ENCODE measurements at places on chromosomes 1 and 21.

GRCh38 chr1:163774401-163774945, 452.7 kb downstream of the NUF2 start:
- no peak for DNase-seq

- DNase-seq: no peak
These were observed 12.7 kb upstream of the LYPLAL1 start for GRCh38 chr1:219160967-219161366.

DNA sequence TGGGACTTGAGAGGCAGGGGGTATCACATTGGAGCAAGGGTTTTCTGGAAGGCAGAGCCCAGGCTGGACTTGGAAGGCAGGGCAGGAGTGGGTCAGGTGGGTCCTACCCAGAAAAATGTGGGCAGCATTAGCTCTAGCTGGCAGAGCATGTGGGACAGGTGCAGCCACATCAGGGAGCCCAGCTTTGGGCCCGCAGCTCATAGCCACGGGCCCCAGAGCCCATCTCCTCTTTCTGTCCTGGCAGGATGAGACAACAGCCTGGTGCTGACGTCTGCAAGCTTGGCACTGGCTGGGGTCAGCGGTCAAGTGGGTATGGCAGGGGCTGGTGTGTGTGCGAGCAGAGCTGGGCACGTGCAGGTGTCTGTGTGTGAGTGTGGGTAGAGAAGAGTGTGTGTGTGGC, 154.7 kb downstream of the GRIK3 start:
- no peak for DNase-seq

DNA sequence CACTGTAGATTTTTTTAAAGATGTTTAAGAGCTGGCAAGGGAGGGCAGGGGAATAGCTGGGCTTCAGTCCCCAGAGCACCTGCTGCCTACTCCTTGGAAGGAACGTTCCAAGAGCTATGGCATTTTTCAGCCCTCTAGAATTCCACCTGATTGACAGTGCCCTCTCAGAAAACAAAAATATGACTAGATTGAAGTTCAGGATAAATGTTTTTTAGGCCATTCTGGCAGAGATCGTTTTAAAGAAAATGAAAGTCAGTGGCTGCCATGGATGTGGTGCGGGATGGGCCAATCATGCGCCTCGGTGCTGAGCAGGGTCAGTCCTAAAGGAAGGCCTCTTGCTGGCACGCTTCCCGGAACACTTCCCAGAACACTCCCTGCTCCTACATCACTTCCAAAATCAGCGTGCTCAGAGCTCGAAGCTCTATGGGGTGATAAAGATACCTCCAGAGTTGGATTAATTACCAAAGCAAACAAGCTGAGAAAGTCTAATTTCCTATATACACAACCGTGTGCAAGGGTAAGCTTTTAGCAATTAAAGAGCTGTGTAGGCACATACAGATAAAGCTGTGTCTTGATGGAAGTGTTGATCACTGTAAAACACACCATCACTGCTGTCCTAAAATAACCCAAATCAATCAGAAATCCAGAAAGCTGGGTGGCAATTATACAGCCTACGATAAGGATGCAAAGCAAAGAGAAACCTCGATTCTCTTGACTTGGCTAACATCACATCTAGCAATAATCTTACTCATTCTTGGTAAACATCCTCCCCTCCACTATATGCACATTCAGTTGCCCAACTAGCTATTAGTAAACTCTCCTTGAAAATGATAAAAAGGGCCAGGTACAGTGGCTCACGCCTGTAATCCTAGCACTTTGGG, 34.6 kb downstream of the TGFBR3 start:
- no peak for DNase-seq

DNA sequence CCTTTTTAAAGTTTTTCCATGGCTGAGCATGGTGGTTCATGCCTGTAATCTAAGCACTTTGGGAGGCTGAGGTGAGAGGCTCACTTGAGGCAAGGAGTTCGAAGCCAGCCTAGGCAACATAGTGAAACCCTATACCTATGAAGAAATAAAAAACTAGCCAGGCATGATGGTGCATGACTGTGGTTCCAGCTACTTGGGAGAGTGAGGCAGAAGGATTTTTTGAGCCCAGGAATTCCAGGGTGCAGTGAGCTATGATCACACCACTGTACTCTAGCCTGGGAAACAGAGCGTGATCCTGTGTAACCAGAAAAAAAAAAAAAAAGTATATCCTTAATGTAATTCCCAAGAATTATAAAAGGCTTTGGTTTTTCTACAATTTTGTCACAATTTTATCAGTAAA, 17.4 kb downstream of the DEPDC1 start:
- DNase-seq: no peak

DNA sequence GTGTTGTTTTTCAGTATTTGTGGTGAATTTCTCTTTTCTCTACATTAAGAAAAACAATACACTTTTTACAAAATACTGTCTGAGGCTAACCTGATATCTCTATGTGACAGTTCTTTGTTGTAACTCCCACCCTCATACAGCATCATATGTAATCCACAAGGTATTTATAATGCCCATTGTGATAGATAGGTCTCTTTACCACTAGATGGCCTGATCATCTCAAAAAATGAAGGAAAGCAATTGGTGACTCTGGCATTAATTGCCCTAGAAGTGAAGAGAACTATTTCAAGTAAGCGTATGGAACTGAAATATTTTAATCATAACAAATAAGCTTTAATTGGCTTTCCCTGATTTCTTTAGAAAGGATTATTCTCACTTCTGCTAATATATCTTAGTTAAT, 36.2 kb upstream of the HFM1 start:
- peak; percentile 36 for DNase-seq

DNA sequence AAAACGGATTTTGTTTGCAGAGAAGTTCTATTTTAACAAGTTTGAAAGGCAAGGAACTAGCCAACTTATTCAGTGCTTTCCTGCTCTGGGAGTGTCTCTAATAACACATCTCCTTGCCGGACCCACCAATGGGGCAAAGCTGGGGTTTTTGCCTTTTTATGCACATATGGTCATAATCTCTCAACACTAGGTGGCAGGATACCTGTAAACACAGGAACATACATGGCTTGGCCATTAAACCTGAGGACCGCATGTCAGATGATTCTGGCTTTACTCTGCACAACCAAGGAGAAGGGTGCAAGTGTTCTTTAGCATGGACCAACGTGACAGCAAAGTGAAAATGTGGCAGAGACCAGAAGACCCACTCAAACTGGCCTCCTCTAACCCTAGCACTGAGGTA, 4.9 kb downstream of the TMEM9 start:
- DNase-seq: peak; percentile 61

- DNase-seq: peak; percentile 53
These were observed at the start of gene KCNQ4 for GRCh38 chr1:40783001-40783905. TSS of gene KCNQ4 (plus strand) at chr1:40783787. CDS start at chr1:40784094, 307 bp downstream.

GRCh38 chr1:117268535-117269455, 58.1 kb upstream of the VTCN1 start:
- no peak for DNase-seq

GRCh38 chr1:192235127-192235526, 76.9 kb downstream of the RGS18 start:
- DNase-seq: no peak

- peak; percentile 6 for DNase-seq
These were observed 2.6 kb downstream of the PRDM2 start for GRCh38 chr1:13702425-13703127.

- DNase-seq: no peak
These were observed 389.2 kb downstream of the PLPP3 start for GRCh38 chr1:56189946-56190805.

- DNase-seq: no peak
These were observed 369.6 kb upstream of the USP24 start for GRCh38 chr1:55584526-55585401.

GRCh38 chr1:115291741-115292140, 46.3 kb downstream of the NGF start:
- DNase-seq: no peak

DNA sequence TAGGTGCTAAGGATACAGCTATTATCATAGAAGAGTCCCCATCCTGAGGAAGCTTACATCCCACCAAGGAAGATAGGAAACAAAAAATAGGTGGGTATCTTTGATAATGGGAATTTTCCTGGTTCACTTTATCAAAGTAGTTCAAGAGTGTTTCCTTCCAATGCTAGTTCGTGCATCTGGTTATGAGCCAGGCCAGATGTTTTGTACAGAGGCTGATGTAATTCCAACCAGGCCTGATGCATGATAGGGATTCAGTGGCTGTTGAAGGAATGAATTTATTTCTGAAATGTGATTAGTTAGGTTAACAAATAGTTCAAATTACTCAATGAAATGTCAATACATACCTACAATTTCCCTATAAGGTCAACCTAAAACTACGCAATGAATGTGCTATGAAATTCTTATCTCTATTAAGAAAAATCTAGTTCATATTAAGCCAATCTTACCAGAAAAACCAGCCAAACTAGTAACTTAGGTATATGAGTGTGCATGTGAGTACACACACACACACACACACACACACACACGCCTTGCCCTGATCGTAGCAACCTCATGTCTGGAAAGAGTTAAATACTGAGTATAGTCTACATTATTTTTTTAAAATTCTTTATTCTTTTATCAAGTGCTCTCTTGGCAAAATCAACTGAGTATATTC, 9.5 kb upstream of the ZBTB18 start:
- no peak for DNase-seq

DNA sequence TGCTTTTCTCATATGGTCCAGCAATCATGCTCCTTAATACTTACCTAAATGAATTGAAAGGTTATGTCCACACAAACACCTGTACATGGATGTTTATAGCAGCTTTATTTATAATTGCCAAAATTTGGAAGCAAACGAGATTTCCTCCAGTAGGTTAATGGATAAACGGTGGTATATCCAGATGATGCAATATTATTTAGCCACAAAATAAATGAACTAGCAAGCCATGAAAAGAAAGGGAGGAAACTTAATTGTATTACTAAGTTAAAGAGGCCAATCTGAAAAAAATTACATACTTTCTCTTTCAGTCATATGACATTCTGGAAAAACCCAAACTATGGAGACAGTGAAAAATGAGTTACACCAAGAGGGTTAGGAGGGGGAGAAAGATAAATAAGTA, 76.3 kb upstream of the LRRC7 start:
- DNase-seq: no peak

- DNase-seq: no peak
These were observed 132.3 kb downstream of the TOMM20 start for GRCh38 chr1:234996245-234996757.

- no peak for DNase-seq
These were observed 287.8 kb upstream of the RGS18 start for GRCh38 chr1:191870490-191870889.

- no peak for DNase-seq
These were observed 47.0 kb upstream of the COL6A1 start for GRCh38 chr21:45934554-45934953.

GRCh38 chr1:219581344-219581743, 31.6 kb downstream of the ZC3H11B start:
- no peak for DNase-seq

- DNase-seq: no peak
These were observed 4.0 kb upstream of the DMRTA2 start for GRCh38 chr1:50427086-50427817.

- DNase-seq: no peak
These were observed 89.5 kb downstream of the ZC3H11B start for GRCh38 chr1:219523411-219523810.

- no peak for DNase-seq
These were observed 1.4 kb downstream of the LAD1 start for GRCh38 chr1:201397675-201398074.

- DNase-seq: no peak
These were observed 115.1 kb downstream of the ETS2 start for GRCh38 chr21:38920631-38921398.

GRCh38 chr1:39573736-39574624, 2.6 kb downstream of the PABPC4 start:
- DNase-seq: peak; percentile 18

DNA sequence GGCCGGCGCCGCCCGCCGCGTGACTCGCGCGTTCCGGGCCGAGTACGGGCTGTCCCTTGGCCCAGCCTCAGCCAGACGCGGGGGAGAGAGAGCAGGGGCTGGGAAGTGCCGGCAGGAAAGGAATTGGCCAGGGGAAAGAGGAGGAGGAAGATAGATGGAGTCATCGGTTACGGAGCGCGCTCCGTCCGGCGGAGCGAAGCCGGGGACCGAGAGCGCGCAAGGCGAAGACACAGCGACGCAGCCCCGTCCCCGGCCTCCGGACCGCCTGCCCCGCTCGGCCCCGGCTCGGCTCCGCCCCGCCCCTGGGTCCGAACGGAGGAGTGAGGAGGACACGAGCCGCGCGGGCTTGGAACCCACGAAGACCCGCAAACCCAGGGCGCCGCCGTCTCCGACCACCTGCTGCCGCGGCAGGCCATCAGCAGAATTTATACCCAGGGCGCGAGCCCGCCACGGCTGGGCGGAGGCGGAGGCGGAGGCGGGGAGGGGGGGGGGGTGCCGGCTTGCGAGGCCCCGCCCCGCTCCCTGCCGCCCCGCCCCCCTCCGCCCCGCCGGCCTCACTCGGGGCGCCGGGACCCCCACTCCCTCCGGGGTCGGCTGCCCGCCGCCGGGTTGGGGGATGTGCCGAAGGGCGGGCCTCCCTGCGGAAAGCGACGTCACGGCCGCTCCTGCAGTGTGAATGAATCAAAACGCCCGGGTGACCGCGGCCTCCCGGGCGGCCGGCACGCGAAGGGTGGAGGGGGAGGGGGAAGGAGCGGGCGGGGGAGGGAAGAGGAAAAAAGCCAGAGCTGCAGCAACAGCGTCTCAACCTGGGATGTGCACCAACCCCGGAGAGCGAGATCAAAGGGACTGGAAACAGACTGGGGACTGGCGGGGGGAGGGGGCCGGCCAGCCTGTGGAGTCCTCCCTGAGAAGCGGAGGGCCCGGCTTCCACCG, at the start of gene LHX4:
Gene LHX4 (plus strand): TSS at position 782 of the 933 bp plus-strand sequence. CDS start 266 bp downstream, outside the sequence.
- DNase-seq: no peak

DNA sequence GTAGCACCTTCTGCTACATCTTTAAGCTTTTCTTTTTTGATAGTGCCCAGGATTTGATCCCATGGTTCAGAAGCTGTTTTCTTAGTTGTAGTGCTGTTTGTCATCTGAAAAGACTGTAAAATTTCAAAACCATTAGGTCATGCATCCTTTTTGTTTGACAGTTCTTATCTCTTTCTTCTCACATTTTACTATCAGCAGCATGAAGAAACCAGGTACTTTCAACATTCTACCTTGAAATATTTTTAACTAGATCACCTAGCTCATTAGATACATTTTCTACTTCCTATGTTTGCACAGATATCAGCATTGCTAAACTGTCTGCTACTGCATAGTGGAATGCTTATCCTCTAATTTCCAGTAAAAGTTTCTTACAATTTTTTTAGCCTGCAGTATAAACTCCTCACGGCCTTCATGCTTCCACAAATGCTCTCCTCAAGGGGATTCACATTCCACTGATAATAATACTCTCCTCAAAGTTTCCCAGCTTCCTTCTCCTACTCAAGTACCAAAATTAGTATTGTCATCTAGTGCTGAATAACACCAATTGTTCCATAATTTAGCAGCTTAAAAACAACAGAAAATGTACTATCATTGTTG, 243.9 kb upstream of the ZRANB2 start:
- DNase-seq: no peak

- no peak for DNase-seq
These were observed 117.4 kb downstream of the ROR1 start for GRCh38 chr1:63891060-63891690.

GRCh38 chr1:112312315-112312714, 83.7 kb upstream of the CTTNBP2NL start:
- no peak for DNase-seq

GRCh38 chr1:32703479-32704291, 1.1 kb upstream of the SYNC start:
- no peak for DNase-seq

GRCh38 chr1:156624814-156625435, 5.7 kb downstream of the HAPLN2 start:
- DNase-seq: no peak

Measured in hematopoietic multipotent progenitor cell treated with erythropoietin and hydrocortisone succinate and interleukin-3 and kit ligand, for 8 days (in vitro differentiated cells).